ENCODE measurements at places on chromosomes 7 and 10.
A peak's percentile ranks its signal among the peaks of the same experiment; 100 is the strongest.

GRCh38 chr10:99555825-99556523 is 23.2 kb downstream of the NKX2-3 start:
- no peak for DNase-seq

- no peak for DNase-seq
Measured at GRCh38 chr10:48579251-48579960, 25.5 kb downstream of the ARHGAP22 start.

DNA sequence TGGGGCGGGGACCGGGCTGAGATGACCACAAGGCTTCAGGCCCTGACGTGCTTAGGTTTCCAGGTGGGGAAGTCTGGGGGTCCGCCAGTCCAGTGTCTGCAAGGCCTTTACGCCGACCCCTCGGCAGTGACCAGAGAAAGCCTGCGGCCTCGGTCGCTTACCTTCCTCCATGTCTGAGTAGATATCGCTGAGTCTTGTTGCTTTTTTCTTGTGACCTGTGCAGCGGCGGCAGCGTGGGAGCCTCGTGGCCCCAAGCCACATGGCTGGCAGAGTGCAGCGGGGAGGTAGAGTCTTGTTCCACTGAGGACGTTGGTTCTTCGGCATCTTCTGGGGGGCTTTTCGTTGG is 329 bp downstream of the NOLC1 start:
- peak; percentile 64 for DNase-seq

- no peak for DNase-seq
Measured at GRCh38 chr10:132601567-132601966, 64.0 kb downstream of the INPP5A start.

DNA sequence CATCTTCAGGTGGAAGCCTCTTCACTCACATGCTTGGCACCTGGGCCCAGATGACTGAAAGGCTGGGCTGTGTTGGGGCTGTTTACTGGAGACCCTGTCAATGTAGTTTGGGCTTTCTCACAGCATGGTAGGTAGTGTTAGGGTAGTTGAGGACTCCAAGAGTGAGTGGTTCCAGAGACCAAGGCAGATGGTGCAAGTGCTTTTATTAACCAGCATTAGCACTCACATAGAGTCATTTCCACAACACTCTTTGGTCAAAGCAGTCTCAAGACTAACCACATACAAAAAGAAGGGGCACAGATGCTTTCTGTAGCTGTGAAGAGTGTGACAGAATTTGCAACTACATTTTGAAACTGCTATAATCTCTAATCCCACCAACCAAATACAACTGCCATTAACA is 135.0 kb downstream of the RTKN2 start:
- DNase-seq: no peak

DNA sequence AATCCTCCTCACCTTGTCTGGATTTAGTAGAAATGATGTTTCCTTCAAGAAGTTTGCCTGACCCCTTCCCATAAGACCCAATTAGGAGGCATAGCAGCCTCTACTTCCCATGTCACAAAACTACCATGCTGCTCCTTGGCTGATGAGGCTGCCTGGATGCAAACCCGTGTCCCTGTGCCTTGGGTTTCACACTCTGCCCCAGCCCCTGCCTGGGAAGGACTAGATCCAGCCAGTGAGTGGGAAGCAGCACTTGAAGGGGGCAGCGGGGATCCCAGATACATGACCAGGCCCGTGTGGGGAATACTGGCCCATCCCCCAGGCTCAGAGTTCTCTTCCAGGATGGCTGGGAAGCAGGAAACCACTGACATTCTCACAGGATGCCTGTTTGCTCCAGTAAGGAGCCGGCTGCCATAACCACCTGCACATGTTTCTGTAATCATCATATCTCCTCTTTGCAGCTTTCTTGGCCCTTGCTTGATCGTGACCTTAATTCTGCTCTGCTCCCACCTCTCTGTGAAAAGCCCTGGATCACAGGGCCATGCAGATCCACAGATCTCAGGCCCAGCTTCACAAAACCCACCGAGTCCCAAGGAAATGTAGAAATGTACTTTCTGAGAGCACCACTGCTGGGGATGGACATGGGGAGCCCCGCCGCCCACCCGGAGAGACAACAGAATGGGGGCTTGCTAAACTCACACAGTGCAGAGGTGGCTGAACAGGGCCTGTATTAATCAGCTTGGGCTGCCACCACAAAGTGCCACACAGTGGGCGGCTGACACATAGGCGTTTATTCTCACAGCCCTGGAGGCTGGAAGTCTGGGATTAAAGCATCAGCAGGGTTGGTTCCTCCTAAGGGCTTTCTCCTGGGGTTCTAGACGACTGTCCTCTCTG is 287.8 kb upstream of the IGFBP3 start:
- no peak for DNase-seq

GRCh38 chr10:48446785-48447184 is 140.3 kb downstream of the MAPK8 start:
- DNase-seq: no peak

DNA sequence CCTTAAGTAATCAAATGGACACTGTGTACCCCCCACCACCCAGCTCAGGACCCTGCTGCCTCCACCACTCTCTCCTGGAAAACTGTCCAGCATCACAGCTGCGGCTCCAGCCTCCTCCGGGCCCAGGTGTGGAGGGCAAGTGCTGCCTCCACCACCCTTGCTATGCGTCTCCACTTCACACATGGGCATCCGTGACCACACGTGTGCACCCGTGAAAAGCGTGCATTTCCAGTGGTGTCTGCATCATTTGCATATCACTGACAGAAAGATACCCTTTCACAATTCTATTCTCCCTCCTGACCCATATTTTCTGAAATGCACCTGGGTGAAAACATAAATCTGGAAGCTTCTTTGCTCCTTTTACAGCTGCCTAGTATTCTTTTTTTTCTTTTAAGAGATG is 89.7 kb upstream of the PDGFA start:
- no peak for DNase-seq

DNA sequence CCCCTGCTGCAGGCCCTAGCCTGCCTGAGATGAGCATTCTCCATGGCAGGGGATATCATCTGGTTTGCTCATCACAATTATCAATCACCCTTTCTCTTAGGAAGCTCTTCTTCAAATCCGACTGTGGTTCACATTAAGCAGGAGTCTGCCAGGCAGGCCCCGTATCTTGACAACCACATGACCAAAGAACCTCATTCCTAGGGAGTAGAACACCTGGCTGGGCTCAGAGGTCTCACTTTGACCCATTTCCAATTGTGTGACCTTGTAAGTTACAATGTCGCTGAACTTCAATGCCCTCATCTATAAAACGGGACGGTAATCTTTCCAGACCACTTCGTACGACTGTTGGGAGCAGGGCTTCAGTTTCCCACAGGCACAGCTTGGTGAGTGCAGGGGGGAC is 156.4 kb upstream of the PCBD1 start:
- DNase-seq: no peak

DNA sequence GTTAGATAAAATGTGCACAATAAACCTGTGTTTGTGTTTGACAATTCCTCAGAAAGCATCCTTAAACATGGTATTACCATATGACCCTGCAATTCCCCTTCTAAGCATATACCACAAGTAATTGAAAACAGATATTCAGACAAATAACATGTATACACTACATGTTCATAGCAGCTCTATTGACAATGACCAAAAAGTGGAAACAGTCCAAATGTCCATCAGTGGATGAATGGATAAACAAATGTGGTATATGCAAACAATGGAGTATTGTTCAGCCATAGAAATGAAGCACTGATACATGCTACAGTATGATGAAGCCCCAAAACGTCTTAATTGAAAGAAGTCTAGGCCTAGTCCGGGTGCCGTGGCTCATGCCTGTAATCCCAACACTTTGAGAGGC is 280.1 kb downstream of the OTUD1 start:
- DNase-seq: no peak

DNA sequence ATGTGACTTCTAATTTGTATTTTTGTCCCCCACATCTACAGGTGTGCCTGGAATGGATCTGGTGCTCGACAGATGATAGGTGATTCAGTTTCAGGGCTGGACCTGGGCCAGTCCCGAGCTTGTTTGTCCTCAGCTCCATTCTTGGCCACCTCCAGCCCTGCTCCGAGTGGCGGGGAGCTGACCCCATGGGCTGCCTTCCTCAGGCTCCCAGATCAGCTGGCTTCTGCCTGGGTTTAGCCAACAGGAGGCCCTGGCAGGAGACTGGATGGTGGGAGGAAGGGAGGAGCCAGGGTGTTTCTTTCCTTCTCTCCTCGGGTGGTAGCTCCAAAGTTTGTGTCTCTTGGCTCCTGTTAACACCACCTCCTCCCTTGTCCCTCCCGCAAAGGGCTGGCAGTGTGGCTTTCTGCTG is 75.2 kb downstream of the CDH23 start:
- no peak for DNase-seq

DNA sequence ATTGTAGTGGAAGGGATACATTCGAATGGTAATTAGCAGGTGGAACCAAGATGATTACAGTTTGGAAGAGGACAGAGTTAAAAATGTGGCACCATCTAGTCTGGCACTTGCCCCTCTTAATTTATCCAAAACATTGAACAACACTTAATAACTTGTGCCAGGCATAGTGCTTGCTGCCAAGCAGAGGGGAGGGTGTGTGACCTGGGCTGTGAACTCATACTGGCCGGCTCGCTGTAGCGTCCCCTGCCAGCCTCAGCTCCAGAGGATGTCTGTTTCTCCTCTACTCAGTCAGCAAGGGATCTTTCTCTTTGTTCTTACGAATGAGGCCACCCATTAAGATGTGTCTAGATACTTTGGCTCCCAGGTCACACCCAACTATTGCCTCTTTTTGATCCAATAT is 179.4 kb upstream of the INHBA start:
- DNase-seq: no peak

- no peak for DNase-seq
Measured at GRCh38 chr7:30321882-30322192, 37.4 kb downstream of the ZNRF2 start.

- no peak for DNase-seq
Measured at GRCh38 chr7:137728426-137728825, 118.3 kb downstream of the DGKI start.
